ENCODE measurements at places on chromosomes 2 and 18.

GRCh38 chr2:104793966-104794365 lies 59.9 kb upstream of the POU3F3 start:
- DNase-seq: no peak

GRCh38 chr18:63831080-63831788 lies 56.0 kb downstream of the SERPINB7 start:
- DNase-seq: no peak

GRCh38 chr2:156884216-156884615 lies 373.3 kb upstream of the GALNT5 start:
- no peak for DNase-seq

DNA sequence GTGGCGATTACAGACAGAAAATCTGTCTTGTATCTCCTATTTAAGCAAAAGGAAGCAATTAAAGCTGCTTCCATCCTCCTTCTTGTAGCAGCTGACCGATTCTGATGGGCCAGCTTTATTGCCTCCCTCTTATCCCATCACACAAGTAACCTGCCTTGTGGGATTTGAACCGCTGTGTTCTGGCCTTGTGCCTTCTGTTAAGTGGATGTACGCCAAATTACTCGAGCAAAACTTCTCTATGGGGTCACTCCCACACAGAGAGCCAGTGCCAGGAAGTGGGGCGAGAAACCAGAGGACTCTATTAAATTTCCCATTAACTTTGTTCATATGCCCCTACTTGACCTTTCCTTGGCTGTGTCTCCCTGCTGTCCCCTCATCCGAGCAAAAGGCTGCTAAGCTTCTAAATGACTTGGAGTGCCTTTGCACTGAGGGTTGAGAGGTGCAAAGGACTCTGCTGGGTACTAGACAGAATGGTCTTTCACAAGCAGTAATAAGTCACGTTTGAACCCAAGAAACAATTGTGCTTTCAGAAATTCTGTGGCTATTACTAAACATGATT lies 672.5 kb downstream of the MBD2 start:
- no peak for DNase-seq

DNA sequence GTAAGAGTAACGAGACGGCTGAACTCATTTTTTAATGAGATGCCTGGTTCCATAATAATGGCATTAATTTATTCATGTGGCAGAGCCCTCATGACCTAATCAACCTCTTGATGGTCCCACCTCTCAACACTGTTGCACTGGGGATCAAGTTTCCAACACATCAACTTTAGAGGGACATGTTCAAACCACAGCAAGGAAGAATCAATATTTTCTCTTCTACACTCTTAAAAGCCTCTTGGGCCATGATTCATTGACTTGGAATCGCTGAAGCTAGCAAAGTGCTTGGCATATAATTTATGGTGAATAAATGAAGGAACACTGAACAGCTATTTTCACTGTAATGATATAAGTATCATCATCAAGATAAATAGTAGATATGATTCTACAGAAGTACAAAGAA lies 333.0 kb downstream of the TNS1 start:
- no peak for DNase-seq

DNA sequence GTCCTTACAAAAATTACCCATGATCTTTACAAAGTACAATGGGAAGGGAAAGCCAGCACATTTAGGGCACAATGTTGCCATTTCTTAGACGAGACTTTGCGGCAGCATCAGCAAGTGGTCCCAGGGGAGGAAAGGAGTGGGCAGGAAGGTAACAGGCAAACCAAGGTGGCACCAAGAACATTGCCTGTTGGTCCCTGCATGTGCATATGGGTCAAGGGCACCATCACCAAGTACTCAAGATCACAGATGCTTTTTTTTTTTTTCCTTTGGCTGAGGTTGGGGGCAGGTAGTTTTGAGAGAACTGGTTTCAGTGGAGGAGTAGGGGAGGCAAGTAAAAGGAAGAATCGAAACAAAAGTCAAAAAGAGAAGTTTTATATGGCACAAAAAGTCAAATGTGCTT lies 752 bp upstream of the CYTIP start:
- no peak for DNase-seq

DNA sequence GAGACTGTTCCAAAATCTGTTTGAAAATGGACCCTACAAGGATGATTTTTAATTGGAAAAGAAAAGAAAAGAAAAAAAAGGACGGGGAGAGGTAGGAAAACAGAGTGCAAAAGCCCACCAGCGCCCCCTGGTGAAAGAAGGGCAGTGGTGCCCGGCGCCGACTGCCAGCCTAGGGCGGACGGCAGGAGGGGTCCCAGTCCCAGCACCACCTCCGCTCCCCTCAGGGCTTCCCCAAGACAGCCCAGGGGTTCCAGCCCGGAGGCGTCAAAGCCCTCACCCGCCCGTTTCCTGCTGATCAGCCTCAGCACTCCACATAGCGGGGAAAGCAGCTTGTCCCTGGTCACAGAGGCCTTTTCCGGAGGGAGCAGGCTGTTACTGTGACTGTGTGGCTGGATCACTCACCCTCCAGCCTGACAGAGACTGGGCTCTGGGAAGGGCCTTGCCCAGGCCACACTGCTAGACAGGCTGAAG lies 213.9 kb downstream of the TFCP2L1 start:
- peak; percentile 9 for DNase-seq

Measured in T follicular helper cell (primary cell).